ENCODE measurements at places on chromosomes 16 and 17.
A peak's percentile ranks its signal among the peaks of the same experiment; 100 is the strongest.

DNA sequence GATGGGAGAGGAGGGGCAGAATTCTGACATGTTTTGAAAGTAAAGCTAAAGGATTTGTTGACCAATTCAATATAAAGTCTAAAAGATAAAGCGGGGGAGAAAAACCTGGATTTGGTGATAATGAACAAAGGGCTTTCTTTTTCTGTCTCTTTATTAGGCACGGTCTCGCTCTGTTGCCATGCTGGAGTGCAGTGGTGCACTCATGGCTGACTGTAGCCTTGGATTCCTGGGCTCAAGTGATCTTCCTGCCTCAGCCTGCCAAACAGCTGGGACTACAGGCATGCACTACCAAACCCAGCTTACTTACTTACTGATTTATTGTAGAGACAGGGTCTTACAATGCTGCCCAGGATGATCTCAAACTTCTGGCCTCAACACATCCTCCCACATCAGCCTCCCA is 7.5 kb downstream of the CDR2 start:
- DNase-seq: no peak

- no peak for DNase-seq
Observed at GRCh38 chr17:72354071-72354470, 233.3 kb downstream of the SOX9 start.

DNA sequence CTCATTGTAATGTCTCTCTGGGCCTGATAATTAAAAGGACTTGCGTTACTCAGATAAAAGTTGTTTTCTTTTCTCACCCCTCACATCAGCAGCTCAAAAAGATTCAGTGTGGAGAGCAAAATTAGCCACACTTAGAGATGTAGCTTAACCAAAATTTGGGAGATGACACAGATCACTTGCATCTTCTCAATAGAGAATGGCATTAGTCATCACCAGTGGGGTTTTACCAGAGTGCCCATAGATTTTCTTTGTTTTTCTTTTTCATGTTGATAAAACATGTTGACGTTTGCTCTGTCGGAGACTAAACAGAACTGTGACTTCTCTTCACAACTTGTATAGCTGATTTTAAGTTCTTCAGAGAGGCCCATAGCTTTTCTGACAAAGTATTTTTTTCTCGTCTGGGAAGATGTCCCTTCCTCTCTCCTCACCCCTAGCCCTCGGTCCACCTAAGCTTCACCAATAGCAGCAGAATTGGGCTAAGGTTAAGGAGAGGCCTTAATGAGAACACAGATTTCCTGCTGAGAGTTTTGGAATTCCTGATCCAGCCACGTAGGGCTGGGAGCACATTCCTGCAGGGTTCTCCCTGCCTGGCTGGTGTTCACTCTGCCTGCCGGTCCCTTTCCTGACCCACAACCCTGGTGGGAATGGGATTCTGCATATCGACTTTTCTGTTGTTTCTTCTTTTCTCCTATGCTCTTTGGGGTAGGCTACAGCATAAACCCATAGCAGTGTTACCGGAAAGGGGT is 92.6 kb downstream of the CACNG3 start:
- DNase-seq: no peak

DNA sequence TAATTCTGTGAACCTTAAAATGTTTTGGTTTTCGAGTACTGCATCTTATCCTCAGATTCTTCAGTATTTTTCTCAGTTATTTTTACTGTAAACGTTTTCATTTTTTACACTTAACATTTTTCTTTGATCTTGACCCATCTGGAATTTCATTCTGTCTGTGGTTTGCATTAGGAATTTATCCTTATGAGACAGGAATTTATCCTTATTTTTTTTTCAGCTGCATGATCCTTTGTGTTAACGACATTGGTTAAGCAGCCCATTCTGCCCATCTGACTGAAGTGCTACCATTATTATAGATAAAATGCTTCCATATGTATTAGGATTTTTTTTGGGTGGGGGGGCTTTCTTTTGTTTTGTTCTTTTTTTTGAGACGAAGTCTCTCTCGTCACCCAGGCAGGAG is 41.0 kb downstream of the SNX29 start:
- DNase-seq: no peak

DNA sequence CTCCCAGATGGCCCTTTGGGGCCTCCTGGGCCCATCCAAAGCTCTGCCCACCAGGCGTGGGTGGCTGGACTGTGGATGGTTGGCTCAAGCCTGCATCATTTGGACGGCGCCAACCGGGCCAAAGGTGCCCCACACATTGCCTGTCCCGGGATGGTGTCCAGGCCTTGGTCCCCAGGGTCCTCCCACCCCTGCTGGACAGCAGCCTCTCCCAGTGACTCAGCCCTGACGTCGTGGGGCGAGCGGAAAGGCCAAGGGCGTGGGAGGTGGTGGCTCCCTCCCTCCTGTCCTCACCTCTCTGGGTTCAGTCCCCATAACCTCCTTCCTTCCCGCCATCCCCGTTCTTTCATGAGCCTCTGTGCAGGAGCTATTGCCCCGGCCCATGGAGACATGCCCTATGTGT is 42.1 kb upstream of the DLX4 start:
- no peak for DNase-seq

DNA sequence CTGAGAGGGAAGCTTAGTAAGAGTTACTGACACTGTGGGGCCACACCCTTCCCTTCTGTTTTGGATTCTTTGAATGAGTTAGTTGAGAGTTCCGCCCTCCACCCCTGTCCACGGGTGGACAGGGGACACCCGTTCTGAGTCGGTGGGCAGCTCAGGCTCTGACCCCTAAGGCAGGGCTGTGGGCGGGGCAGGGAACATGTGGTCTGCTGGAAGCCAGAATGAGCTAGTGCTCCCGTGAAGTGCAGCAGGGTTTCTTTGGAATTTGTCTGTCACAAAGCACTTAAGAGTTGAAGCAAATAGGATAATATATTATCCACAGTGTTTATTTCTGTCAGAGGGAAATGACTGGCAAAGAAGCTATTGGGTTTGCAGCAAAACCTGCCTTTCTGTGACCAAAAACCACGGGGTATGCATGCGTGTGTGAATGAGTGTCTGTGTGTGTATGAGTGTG is 90.1 kb downstream of the CLEC16A start:
- DNase-seq: no peak

DNA sequence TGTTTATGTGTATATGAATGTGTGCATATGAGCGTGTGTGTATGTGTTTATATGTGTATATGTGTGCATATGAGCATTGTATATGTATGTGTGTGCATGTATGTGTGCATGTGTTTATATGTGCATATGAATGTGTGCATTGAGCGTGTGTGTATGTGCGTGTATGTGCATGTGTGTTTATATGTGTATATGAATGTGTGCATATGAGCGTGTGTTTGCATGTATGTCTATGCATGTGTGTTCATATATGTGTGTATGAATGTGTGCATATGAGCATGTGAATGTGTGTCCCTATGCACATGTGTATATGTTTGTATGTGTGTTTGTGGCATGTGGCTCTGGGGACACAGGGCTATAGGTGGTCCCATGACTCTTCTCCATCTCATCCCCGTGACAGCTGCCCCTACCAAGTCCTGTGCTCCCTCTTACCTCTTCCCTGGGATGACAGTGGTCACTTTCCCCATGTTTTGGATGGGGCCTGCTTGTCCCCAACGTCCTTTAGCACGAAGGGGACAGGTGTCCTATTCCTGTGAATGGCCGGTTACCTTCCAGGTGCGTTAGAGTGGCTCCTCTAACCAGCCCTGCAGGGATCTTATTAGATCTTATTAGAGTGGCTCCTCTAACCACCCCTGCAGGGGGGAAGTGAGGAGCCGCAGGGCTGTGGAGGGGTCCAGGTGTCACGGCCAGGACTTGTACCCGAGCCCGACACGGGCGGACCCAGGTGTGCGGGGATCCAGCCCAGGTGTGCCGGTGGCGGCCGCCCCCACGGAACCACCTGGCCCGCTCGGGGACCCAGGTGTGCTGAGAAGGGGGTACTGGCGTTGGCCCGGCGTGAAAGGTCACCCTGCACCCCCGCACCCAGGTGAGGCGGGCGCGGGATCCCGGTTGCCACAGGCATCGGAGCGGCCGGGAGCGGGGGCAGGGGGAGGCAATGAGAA is 105.6 kb downstream of the SEC14L1 start:
- no peak for DNase-seq

DNA sequence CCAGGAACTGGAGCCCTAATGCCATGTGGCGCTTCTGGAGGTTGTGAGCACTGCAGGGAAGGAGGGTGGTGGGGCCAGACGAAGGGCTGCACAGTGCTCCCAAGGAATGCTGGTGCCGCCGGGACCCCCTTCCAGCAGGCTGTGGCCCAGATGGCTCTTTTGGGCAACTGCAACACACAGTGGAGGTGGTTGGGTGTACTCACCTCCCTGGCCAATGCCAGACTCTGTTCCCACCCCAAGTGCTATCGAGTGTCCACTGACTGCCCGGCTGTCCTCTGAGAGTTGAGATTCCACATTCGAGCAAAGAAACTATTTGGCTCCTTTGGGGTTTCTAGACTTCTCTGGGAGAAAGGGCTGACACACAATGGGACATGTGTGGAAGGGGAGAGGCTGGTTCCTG is 167.9 kb downstream of the RGS9 start:
- no peak for DNase-seq

GRCh38 chr17:12739500-12739899 is 49.8 kb upstream of the ARHGAP44 start:
- no peak for DNase-seq

DNA sequence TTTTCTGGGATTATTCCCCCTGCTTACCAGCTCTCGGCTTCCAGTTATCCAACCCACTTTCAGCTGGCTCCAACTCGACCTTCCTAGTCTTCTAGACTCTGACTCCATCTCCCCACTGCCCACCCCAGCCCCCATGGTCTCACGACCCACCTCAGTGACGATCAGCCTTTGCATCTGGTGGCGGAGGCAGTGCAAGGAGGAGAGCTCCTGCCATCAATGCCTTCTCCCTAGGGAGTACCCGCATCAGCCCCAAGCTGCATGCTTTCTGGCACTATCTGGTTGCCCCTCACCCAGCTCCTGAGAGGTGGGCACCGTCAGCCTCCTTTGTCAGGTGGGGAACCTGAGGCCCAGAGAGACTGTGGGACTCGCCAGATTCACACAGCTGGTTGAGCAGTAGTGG is 72.6 kb upstream of the RPL38 start:
- DNase-seq: no peak

DNA sequence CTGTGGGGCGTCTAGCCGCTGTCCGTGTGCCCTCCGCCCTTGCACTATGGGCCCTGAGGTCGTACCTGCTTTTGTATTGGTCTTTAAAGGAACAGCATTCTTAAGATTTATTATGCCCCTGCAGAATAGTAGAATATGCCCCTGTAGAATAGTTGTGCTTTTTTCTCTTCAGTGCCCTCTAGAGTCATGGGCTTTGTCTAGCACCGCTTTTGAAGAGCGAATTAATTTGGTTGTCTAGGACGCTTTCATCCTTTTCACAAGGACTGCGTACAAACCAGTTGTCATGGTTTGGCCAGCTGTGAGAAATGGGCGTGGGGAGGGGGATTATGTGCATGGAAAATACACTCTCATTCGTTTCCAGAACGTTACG is 621 bp downstream of the CEP95 start:
- no peak for DNase-seq

DNA sequence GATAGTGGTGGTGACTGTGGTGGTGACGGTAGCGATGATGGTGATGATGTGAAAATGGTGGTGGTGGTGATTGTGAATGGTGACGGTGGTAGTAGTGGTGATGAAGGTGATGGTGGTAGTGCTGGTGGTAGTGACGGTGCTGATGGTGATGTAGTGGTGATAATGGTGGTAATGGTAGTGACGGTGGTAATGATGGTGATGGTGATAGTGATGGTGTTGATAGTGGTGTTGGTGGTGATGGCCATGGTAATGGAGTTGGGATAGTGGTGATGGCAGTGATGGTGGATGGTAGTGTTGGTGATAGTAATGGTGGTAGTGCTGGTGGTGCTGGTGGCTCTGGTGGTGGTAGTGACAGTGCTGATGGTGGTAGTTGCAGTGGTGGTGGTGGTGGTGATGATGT is 14.7 kb upstream of the RBFOX1 start:
- DNase-seq: no peak

DNA sequence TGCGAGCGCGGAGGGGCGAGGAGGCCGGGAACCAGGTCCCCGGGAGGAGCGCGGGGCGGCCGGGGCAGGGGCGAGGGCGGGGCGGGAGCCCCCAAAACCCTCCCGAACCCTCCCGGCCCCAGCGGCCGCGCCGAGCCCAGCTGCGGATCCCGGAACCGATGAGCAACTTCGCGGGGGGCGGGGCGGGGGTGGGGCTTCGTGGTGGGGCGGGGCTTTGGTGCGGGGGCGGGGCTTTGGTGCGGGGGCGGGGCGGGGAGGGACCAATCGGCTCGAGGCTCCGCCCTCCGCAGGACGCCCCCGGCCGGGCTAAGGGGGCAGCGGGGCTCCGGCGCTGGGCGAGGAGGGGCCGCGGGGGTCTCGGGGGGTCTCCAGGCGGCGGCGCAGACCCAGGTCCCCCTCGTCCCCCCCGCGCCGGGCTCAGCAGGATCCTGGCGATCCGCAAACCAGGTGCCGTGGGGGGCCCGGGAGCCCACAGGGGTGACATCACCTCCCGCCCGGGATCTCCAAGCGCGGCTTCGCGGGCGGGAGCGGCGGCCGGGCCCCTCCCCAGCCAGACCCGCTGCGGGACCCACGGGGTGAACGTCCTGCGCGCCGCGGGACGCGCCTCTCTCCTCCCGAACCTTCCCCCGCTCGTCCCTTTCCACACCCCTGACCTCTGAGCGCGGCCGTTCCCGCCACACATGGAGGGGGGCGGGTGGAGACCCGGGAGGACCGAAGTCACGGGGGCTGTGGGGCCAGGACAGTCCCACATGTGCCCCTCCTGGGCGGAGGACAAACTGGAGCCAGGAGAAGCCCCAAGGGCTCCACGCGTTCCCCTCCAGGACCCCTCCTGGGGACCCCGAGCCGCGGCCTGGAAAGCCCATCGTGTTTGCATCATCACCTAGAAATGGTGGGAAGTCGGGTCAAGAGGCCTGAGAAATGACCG is at the start of gene ABR:
Gene ABR, minus strand, starts transcription at position 164 of the 925 bp plus-strand sequence. CDS start 254 bp downstream, outside the sequence.
- DNase-seq: peak; percentile 61

GRCh38 chr17:66123163-66123562 is 68.8 kb downstream of the CEP112 start:
- DNase-seq: no peak

DNA sequence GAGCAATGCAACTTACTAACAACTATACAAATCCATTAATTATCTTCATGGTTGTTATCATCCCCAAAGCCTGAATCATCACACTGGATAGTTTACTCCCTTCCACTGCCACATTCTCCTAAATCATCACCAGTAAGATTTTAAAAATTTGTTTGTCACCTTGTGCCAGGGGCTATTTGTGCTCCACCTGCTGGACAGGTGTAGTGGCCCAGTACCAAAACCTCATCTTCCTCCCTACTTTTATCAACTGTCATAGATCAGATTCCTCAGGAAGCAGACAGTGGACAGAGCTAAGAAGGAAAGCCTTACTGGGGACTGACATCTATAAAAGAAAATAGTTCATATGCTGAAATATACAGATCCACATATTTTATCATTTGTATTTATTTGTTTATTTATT is 280.4 kb downstream of the CDH11 start:
- no peak for DNase-seq

DNA sequence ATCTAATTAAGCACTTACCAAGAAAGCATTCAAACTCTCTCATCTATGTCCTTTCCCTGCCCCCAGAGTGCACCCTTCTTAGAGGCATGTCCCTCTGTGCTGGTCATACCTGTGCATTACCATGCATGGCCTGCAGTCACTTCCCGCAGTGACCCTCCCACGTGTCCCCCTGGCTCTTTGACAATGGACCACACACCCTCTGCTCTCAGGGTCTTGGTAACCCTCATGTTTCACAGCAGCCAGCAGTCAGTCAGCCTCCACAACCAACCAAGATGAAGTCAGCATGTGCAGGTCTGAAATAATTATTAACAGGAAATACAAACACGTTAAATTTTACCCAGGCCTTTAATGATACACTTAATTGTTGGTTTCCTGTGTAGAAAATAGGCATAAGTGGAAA is 10.1 kb downstream of the KRT33A start:
- no peak for DNase-seq

All from mesothelial cell of epicardium (in vitro differentiated cells).